ENCODE measurements at places on chromosomes 11 and 22.

DNA sequence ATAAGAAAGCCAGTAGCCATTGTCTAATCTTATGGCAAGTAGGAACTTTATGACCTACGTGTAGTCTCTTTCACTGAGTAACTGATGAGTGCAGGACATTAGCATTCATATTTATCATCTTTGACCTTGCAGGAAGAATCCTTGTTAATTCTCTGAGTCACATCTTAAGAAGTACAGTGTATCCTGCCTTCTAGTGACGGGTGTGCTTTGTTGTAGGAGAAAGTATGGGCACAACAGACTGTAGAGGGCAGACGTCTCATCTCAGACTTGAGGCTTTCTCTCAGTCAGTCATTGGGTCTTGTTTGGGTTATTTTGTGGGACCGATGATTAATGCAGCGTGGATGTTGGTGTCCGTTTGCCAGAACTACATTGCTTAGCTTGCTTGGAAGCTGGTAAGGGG lies 6.8 kb downstream of the RNF214 start:
- DNase-seq = no peak

DNA sequence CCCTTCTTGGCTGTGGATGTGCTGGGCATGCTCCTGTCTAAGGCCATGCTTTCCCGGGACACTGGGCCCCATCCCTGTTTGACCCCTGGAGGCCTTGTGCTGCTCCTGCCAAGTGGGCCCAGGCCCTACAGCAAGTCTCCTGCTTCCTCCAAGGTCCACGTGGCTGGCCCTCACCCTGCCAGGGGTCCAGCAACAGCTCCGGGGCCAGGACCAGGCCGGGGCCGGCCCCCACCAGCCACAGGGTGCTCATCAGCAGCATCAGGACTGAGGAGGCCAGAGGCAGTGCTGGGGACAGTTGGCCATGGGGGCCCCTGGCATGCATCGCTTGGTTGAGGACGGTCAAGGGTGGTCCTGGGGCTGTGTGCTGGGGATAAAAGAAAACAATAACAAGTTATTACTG lies 2.5 kb downstream of the RHBDD3 start:
- DNase-seq = no peak

GRCh38 chr11:2541881-2542361 lies 97.1 kb downstream of the KCNQ1 start:
- no peak for DNase-seq

GRCh38 chr22:24474649-24475255 lies 20.4 kb upstream of the UPB1 start:
- DNase-seq = no peak

DNA sequence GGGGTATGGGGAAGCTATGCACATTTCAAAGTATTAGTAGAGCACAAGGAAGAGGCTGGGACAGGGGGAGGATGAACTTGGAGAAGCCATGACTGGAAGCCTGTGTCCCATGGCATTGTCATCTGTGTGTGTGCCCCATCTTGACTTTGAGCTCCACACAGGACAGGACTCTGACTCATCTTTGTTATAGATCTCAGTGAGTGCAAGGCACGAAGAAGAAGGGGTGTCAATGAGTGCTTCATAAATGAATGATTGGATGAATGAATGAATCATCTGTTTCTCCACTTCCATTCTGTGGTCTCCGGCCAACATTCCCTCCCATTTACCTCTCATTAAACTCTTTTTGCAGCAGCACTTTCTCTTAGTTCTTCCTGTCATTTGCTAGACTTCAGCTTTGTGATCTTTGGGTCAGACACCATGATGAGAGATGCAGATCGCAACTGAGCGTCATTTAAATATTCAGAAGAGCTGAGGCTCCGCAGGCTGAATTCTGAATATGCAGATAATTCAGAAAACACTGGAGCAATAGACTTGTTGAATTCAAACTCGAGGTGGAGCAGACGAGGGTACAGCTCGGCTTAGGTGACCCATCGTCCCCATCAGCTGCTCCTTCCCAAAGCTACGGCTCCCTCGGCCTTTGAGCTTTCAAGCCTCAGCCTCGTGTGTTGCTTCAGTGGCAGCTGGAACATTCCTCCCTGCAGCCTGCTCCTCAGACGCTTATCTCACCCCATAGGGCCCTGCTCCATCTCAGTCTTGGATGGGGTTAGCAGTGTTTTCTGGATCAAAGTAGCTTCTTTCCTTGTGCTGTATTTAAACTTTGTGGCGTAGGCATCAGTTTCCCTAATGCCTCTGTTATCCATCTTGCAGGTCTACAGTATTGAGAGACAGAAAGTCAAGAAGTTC lies 30.8 kb downstream of the APOL3 start:
- no peak for DNase-seq

- no peak for DNase-seq
Measured at GRCh38 chr11:113991718-113992458, 17.0 kb downstream of the HTR3A start.

GRCh38 chr11:85281550-85281949 lies 345.6 kb downstream of the DLG2 start:
- DNase-seq = no peak

DNA sequence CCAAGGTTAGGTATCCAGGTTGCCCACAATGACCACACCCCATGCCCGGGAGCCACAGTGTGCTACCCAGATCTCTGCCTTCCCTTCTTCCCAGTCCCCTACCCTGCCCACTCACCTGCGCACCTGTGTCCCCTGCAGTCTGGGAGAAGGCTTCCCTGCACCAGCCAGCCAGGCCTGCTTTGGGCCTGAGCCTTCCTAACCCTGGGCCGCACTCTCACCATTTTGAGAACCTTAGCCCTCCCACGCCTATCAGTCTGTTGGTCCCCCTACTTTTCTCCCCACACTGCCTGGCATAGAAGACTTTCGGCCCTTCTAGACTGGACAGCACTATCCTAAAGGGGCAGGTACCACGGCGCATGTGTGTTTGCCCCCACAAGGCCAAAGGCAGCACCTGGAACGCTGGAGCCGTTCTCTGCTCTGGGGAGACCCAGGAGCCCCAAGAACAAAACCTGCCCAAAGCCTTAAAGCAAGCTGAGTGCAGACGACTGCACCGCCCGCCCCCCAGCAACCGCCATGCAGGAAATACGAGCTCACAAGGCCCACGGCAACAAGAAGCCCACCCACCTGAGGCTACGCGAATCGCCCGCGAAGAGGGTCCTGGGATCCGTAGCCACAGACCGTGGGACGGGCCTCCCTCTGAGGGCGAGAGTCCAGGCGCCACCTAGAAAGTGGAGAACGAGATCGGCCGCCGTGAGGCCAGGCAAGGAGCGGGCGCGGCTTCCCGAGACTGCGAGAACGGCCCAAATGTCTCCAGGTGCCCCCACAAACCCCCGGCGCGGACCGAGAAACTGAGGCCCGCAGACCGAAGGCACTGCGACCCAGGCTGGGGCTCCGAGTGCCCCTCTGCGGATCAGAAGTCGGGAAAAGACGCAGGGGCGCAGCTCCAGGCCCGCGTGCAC lies 546 bp downstream of the GNB1L start:
- DNase-seq = no peak

- DNase-seq = no peak
Measured at GRCh38 chr11:73426219-73426850, 50.1 kb downstream of the RELT start.

DNA sequence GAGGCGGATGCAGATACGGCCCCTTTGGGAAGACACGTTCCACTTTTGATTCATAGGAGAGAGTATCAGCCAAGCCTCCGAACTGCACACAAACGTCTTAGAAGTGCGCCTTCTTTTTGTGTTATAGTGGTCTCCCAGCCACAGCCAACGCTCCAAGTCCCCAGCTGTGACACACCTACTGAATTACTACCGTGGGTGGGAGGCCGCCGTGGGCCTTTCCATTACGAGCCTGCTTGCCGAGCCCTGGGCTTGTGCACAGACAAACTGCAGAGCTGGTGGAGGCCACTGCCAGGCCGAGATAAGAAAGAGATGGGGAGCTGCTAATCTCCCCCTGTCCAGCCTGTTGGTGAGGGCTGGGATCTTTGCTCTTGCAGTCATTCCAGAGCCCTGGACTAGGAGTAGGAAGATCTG lies 761 bp downstream of the HMBS start:
- no peak for DNase-seq

DNA sequence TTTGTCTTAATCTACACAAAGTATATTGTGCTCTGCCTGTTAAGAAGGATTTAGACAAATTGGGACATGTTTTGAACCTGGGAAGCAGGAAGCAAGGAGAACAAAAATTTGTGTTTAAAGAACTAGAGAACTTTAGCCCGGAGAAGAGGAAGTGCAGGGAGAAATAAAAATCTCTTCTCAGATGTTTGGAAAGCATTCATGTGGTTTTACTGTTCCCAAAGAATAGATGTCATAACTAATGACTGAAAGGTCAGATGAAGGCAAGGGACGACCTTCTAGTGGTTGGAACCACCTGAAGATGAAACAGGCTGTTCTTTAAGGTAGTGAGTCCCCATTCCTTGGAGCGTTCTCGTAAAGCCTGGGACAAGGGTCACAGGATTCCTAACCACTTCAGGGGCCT lies 38.3 kb downstream of the IRAG1 start:
- DNase-seq = no peak

DNA sequence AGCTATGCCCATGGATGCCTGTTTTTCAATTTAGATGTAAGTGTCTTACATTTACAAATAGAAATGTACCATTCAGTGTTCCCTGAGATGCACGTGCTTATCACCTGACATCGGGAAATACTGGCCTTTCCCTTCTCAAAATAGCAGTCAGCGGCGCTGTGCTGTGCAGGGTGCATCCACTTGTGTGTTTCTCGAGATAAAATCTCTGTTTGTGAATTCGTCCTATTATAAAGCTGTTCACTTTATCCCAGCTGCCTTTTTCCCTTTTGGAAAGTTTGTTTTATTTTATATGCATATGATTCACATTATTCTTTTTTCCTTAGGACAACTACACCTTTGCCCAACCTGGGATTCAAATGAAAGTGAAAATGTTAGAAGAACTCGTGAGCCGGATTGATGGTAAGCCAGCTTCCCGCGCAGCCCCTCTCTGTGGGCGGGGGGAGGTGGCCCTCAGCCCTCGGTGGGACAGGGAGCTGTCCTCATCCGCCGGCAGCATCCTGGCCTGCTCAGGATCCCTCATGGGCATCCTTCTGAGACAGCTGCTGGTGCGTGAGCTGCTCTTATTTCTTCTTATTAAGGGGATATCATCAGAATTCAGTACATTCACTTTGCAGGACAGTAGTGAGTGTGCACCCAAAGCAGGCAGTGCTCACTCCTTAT lies 235.0 kb downstream of the TBC1D22A start:
- no peak for DNase-seq

DNA sequence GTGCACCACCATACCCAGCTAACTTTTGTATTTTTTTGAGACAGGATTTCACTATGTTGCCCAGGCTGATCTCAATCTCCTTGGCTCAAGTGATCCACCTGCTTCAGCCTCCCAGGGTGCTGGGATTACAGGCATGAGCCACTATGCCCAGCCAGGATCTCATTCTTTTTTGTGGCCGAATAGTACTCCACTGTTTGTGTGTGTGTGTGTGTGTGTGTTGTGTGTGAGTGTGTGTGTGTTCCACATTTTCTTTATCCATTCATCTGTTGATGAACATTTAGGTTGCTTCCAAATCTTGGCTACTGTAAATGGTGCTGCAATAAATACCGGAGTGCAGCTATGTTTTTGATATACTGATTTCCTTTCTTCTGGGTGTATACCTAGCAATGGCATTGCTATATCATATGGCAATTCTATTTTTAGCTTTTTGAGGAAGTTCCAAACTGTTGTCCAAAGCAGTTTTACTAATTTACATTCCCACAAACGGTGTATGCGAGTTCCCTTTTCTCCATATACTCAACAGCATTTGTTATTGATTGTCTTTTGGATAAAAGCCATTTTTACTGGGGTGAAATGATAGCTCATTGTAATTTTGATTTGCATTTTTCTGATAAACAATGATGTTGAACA lies 105.4 kb downstream of the TTC28 start:
- no peak for DNase-seq

DNA sequence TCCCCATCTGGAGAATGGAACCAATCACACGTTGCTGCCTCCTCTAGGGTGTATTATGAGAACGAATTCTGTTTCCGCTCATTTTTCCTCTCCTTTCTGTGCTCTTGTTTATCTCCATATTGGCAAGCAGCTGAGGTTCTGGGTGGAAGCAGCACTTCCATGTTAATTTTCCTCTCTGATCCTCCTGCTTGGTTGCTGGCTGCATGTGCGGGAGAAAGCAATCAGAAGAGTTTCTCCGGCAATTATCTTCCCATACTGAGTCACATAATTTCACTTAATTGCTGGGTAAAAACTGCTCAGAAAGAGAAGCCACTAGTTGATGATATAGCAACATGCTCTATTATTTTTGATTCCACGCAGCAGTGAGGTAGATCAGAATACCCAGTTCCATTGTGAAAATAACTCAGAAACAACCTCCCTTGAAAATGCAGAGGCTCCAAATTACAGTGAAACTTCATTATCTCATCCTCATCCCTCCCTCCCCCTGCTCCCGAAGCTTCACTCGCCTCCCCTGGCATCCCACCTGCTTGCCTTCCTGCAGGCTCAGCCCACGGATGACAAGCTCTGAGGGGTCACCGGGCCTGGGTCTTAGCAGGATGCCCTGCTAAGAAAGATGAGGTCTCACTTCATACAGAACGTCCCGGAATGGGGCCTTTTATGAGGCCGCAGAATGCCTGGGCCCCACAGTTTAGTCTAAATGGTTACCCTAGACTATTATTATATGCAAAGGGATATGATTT lies 20.4 kb downstream of the FXYD6 start:
- DNase-seq = no peak

DNA sequence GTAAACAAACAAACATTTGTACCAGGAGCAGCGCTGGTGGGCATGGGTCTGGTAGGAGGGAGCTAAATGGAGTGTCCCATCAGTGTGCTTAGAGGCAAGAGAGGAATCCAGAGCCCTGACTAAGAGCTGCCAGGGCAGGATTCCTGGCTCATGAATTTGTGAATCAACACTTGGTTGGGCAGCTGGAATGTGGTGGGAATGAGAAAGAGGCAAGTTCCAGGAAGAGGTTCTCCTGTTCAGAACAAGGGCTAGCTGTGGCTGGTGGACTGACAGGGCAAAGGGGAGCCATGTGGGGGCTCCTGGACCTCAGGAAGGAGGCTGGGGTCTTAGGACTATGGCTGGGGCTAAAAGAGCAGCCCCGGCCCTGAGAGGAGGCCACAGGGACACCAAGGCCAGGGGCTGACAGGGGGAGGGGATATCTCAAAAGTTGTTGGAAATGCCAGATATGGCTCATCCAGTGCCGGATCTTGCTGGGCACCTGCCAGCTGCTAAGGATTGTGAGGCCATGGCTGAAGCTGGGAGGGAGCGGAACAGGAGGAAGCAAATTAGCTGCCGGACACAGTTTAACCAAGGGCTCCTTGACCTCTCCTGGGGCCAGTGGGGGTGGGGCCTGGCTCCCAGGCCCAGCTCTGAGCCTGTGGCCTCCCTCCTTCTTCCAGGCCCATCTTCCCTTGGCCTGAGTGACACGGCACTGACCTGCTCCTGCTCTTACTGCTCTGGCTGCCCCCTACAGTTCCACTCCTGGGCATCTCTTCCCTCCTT lies 14.6 kb upstream of the P2RY6 start:
- no peak for DNase-seq

- DNase-seq = no peak
Measured at GRCh38 chr11:16612566-16613261, 125.7 kb upstream of the C11orf58 start.

DNA sequence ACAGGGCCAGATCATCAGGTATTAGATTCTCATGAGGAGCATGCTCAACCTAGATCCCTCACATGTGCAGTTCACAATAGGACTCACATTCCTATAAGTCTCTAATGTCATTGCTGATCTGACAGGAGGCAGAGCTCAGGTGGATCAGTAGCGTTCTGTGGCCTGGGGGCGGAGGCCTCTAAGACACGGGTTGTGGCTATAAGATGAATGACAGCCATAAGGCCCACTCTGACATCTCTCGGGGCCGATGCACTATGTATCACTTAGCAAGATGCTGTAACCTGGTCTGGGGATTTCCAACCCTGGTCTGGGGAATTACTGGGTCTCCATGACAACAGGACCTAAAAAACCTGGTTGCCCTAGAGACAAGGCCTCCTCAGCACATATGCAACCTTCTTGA lies 932.7 kb downstream of the TBC1D22A start:
- DNase-seq = no peak
